Tongue (tissue), 3 donors: ENCODE measurements at places on chromosomes 5 and 9. TPM values are rescaled to one million over a fixed set of nuclear protein-coding genes. Genes with fewer than 3 reads are reported as not detected.

GRCh38 chr9:106872641-106873040 is 9.7 kb downstream of the ZNF462 start:
- DNase-seq = no peak

DNA sequence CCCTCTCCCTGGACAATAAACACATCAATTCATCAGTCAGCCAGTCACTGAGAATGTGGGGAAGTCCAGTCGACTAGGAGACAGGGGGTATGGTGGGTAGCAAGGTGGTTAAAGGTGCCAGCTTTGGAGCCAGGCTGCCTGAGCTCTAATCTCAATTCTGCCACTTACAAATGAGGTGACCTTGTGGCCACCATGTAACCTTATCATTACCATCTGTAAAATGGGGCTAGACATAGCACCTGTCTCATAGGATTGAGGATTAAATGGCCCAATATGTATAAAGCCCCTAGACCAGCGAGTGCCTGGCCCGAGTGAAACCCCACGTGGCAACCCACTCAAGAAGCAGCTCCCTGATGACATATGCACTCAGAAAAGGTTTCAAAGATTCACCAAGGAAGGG is 73.3 kb upstream of the TBC1D2 start:
- no peak for DNase-seq

GRCh38 chr9:13113216-13113615 is 166.3 kb downstream of the MPDZ start:
- peak; percentile 15 for DNase-seq

GRCh38 chr5:96927008-96927407 is 8.9 kb upstream of the LNPEP start:
- no peak for DNase-seq

GRCh38 chr5:139895046-139895445 is 99.4 kb downstream of the PSD2 start:
- DNase-seq = no peak

GRCh38 chr9:19999491-20000057 is 210.7 kb upstream of the SLC24A2 start:
- no peak for DNase-seq

GRCh38 chr9:33939924-33940874 is 108.5 kb downstream of the UBAP2 start:
- DNase-seq = no peak

DNA sequence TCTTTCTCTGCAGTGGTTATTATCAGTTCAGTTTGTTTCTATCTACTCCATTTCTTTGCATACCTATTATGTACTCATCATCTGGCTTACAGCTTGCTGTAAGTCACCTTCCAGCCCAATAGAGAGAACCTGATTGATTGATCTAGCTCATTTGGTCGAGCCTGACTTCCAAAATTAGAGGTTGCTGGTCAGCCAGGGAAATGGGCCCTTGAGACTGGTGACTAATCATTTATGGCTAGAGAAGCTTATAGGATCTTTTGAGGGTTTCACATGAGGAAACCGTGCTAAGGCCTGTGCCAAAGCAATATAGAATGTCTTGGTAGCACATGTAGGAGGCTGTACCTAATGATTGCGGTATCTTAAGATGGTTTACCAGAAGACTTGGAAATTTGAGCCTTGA is 5.8 kb downstream of the SREK1 start:
- DNase-seq = no peak

- peak; percentile 93 for DNase-seq
Measured at GRCh38 chr5:51383131-51384121, at the start of gene ISL1. Gene ISL1 (plus strand): TSS chr5:51383448. CDS start chr5:51383672, 224 bp downstream.

ANKDD1B gene
- total RNA-seq = 2.3 TPM

SRP19 gene
- total RNA-seq = 43.8 TPM
